ENCODE measurements at places on chromosomes 2 and 18. TPM values are rescaled to one million over a fixed set of nuclear protein-coding genes. Genes with fewer than 3 reads are reported as not detected.

DNA sequence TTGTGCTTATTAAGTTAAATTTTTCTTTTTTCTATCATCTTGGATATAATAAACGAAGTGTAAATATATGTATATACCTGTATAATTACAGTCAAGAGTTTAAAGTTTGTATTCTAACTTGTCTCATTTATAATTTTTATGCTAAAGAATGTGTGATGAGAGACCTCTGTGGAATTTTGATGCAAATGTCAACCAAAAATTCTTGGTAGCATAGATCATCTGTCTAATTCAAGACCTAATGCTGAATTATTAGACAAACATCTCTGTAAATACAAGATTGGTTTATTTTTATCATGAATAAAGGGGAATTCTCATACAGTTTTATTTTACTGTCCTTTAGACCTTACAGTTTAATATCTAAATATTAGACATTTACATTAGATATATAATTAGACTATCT lies 149.2 kb upstream of the VWC2L start:
- DNase-seq = no peak

DNA sequence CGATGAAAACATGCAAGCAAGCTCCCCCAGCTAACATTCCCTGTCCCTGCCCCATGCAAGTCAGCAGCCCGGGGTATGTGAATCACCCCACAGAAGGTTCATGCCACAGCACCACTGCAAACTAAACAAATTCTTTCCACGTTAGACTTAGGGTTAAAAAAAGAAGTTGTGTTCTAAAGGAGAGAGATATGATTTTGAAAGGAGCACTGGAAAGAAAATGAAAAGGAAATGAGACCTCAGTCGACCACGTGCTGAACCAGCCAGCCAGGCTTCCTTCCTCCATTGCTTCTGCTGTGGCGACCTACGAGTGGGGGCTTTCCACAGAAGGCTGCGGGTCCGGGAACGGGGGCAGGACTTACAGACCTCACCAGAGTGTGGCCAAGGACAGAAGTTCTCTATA lies 52.0 kb downstream of the ARL4C start:
- no peak for DNase-seq

EIF5B gene
- 39.7 TPM for total RNA-seq

GRCh38 chr2:180003559-180003958 lies 3.5 kb downstream of the CWC22 start:
- DNase-seq = no peak
